ENCODE measurements at places on chromosomes 1 and 21. TPM values are rescaled to one million over a fixed set of nuclear protein-coding genes. Genes with fewer than 3 reads are reported as not detected.

GRCh38 chr1:205344066-205344928 is 12.4 kb downstream of the KLHDC8A start:
- DNase-seq, result no peak

The TMPRSS15 gene
- 0.58 TPM for total RNA-seq

- DNase-seq, result no peak
Measured at GRCh38 chr1:149979245-149979971, 31.1 kb downstream of the OTUD7B start.

GRCh38 chr1:232438476-232438875 is 191.5 kb downstream of the SIPA1L2 start:
- DNase-seq, result peak; percentile 59

The CHD5 gene
- total RNA-seq, result 0.13 TPM

The MYOG gene
- total RNA-seq, result not detected

The OR2T11 gene
- not detected for total RNA-seq

GRCh38 chr1:19006837-19007271 is 50.4 kb upstream of the IFFO2 start:
- DNase-seq, result no peak

The TTC3 gene
- 99.9 TPM for total RNA-seq

- DNase-seq, result no peak
Measured at GRCh38 chr1:21331752-21332478, 41.7 kb upstream of the ECE1 start.

The ATP6V1G3 gene
- total RNA-seq, result not detected

All from SK-MEL-5 (cell line).